Activated CD4-positive, alpha-beta T cell treated with anti-CD3 and anti-CD28 coated beads for 48 hours (primary cell): ENCODE measurements at places on chromosomes 16 and 17.

DNA sequence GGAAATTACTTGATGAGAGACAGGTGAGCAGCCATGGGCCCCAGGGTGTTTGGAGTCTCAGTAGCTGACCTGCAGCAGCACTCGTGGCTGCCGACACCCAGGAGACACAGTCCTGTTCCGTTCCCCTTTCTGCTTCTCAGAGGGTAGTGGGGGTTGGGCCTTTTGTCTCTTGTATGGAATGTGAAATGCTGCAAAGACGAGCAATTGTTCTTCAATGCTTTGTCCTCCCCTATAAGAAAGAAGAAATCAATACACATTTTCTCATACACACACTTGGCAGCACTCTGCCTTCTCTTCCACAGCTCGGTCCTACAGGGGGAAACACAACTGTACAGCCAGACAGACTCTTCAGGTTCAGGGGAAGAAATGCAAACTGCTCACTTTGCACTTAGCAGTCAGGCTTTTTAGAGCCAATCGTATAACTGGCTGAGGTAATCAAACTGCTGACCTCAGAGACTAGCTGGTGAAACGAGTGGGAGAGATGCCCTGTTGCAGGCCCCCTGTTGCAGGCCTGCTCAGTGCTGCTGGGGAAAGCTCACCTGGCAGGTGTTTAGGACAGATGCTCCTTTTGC lies 96.7 kb downstream of the AATF start:
- no peak for DNase-seq

- no peak for DNase-seq
Measured at GRCh38 chr16:74271872-74272271, 24.7 kb upstream of the PSMD7 start.

DNA sequence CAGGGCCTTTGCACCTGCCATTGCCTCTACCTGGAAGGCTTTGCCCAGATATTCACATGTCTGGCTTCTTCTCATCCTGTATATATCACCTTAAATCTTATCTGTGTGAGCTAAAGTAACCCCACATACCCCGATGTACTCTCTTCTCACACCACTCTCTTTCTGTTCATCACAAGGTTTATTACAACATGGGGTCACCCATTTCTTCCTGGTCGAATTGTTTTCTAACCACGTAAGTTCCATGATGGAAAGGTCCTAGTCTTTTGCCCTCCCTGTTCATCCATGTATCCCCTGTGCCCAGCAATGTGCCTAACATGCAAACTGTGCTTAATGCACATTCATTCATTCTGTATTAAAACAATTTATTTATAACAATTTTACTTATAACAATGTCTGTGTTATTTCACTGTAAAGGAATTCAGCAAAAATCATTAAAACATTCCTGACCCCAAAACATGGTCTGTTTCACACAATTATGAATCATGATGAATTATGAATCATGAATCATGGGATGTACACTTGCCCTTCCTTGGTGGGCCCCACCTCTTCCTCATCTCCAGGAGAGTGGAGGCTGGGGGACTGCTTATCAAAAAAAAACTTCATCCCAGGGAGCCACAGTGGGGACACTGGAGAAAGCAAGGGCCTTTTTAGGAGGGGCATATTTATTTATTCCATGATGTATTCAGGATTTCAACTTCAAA lies 336.4 kb downstream of the GRIN2A start:
- no peak for DNase-seq

DNA sequence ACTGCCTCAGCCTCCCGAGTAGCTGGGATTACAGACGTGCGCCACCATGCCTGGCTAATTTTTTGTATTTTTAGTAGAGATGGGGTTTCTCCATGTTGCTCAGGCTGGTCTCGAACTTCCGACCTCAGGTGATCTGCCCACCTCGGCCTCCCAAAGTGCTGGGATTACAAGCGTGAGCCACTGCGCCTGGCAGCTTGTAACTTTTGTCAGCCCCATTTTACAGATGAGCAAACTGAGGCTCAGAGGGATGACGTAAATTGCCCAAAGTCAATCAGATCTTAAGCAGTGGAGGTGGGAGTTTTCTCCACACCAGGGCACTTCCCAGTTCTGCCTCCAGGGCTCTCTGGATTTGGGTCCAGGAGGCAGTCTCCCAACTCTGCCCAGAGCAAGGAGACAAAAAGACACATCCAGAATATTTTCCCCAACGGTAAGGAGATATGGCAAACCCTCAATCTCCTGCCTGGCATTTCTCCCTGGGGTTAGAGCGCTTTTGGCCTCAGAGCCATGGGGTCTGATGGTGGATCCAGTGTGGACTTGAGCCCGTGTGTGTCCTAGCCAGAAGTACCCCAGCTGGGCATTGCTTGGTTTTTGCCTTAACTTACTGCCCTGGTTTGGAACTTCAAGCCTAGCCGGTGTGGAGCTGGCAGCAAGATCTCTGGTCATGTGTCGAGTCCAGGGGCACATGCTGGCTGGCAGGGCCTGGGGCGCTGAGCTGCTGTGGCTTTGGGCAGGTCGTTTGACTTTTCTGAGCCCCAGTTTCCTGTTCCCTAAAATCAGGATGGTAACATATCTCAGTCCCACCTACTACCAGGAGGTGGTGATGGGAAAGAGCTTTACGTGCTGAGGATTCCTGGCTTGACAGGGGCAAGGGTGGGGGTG lies 3.4 kb downstream of the ADAM11 start:
- no peak for DNase-seq

GRCh38 chr16:25443994-25444393 lies 186.3 kb upstream of the ZKSCAN2 start:
- DNase-seq, result no peak

- no peak for DNase-seq
Measured at GRCh38 chr16:24906199-24906808, 60.5 kb downstream of the SLC5A11 start.
